ENCODE measurements at places on chromosomes 7 and 10. TPM values are rescaled to one million over a fixed set of nuclear protein-coding genes. Genes with fewer than 3 reads are reported as not detected.

DNA sequence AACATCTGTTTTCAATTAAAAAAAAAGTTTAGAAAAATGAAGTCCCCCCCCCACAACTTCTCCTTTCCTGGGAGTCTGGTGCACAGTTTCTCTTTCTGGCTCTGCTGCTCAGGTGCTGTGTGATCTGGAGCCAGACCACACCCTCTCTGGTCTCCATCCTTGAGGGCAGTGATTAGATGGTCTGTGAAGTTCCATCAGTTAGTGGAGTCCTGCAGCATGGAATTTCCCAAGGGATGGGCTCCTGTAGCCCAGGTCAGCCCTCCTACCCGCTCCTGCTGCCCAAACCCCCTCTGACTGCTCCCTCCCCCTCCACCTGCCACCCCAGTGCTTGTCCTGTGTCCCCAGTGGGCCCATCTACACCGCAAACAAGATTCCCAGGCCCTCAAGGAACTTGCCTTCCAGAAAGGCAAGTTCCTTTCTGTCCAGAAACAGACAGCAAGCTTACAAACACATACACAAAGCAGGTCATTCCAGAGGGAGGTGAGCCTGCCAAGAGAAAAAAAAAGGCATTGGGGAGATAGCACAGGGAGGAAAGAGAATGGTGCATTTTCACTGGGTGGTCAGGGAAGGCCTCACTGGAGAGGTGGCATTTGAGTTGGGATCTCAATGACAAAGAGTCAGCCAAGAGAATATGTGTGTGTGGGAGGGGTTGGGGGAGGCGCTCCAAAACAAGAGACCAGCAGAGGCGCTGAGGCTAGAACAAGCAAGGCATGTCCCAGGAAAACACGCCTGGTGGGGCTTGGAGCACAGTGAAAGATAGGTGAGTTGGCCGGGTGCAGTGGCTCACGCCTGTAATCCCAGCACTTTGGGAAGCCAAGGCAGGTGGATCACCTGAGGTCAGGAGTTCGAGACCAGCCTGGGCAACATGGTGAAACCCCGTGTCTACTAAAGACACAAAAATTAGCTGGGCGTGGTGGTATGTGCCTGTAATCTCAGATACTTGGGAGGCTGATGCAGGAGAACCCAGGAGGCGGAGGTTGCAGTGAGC, 49.5 kb upstream of the SLC29A3 start:
- no peak for DNase-seq

DNA sequence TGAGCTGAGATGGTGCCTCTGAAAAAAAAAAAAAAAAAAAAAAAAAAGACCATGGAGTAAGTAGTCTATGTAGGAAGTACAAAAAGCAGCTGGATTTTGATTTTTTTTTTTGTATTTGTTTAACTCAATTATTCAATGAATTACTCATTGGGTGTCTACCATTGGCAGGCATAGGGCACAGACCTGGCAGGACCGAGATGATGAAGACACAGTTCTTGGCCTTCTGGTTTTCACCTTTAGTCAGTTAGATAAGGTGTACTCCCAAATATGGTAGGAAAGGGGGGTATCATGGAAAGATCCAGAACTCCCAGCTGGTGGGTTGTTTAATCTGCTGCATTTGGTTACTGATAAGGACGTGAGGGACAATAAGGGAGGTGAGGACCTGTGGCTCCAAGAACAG, 97.1 kb upstream of the NMT2 start:
- DNase-seq, result no peak

DNA sequence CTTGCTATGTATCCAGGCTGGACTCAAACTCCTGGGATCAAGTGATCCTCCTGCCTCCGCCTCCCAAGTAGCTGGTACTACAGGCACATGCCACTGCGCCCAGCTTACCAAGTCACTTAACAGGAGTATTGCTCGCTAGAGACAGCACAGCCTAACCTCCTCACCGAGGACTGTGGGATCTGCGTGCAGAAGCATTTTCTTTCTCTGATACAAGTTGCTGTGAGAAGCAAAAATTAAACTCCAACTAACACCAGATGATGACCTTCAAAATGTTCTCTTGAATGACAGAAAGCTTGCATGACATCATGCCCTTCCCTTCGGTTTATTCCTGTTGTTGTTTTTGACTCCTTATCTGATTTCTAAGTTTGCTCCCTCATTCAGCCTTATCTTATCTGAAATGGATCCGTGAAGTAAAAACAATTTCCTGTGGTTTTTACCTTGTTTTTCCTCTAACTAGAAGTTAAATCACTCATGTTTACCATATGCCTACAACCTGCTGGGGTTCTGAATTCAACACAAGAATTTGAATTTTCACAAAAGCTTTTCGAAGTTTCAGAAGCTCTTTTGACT, 94.4 kb upstream of the KIF5B start:
- DNase-seq, result no peak

DNA sequence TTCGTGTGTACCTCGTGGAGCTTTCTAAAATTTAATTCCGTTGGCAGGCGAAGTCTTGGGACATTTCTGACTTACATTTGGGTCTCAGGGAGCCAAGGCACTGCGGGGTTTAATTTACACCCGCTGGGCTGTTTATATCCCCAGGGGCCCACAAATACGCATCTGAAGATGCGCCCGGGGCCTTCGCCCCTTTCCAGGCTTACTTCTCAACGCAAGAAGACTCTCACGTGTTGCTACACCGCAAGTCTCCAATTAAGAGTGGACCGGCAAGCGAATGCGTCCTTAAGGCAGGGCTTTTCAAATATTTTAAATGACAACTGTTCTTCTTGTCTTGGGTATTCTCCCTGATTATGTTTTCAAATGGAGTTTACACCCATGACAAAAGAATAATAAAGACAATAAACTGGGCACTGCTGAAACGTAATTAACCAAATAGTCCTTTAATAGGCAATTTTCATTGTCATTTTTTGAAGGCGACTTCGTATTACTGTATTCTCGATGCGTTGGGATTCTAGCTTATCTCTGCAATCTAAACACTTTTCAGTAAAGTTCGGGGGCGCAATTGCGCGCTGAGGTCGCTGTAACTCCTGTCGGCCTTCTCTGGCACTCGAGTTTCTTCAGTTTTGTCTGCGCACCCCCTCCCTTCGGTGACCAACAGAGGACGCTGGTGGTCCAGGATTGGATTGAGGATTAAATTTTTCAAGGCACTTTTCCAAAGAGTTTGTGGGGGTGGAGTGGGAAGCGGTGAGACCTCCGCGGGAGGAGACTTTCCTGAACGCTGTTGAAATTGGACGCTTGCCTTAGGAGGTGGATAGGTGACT, 837 bp upstream of the IGFBP3 start:
- DNase-seq, result peak; percentile 45

DNA sequence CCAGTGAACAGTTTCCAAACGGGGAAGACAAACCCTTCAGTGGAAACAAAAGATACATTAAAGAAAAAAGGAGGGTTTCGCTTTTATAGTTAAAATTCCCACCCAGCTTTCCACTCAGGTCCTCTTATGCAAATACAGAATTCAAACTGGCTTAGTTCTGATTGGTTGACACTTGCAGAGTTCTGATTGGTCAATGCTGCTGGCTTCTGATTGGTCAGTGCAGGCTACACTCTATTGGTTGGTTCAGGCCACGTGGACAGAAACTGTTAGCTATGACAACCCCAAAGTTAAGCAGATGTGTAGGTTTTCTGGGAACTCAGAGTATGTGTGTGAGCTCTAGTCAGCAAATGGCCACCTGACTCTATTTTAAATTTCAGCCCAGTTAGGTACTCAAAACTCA, 80.0 kb downstream of the FBXL13 start:
- DNase-seq, result no peak

DNA sequence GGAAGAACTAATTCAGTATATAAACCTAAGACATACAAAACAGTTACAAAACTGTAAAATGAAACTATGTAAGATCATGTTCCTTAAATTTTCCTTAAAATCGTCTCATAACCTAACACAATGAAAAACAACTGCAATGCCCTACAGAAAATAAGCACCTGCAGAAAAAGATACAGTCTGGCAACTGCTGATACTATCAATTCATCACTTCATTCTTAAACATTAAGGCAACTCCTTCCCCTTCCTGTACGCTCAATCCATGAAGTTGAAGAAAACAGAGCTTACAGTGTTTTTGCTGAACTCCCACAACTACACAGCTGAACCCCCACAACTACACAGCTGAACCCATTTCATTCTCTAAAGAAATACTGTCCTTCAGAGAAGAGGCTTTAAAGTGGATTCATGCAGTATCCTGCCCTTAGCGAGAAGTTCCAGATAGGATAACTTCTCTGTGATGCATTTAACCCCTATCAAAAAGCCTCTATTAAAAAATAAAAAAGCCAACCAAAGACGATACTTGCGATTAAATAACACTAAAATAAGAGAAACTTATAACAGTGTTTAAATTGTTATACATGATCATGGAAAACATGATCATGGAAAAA, 50.0 kb downstream of the JMJD1C start:
- DNase-seq, result no peak

- no peak for DNase-seq
Measured at GRCh38 chr7:9523579-9523978, 1090.2 kb downstream of the NXPH1 start.

DNA sequence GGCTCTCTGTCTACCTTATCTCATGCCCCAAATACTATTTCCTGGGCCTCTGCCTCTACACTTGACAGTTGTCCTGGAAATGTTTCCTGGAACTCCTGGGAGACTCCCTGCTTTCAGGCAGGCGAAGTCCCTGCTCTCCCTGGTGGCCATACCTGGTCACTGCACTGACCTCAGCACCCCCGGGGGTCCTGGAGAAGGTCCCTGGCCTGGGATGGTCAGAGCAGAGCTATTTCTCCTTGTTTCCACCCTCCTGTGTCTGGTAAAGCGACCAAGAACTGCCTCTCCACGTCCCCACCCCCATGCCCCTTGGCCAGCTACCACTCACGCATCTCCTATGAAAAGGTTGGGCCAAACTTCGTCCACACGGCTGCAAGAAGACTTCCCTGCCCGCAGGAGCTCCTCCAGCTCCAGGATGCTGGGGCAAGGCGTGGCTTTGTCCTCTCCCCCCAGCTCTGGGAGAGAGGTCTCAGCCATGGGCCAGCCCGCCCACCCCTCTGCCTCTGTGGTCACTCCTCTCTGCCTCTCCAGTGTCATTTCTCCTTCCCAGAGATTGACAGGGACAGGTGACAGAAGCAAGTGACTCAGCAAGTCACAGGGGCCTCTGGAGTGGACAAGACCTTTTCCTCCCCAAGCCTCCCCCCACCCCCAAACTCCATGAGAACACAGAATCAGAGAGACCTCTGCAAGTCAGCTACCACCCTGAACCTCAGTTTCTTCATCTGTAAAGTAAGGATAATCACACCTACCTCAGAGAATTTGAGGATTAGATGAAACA, 2.6 kb upstream of the SAMD8 start:
- DNase-seq, result no peak

GRCh38 chr10:31142026-31142425, 110.4 kb upstream of the ZNF438 start:
- DNase-seq, result no peak

DNA sequence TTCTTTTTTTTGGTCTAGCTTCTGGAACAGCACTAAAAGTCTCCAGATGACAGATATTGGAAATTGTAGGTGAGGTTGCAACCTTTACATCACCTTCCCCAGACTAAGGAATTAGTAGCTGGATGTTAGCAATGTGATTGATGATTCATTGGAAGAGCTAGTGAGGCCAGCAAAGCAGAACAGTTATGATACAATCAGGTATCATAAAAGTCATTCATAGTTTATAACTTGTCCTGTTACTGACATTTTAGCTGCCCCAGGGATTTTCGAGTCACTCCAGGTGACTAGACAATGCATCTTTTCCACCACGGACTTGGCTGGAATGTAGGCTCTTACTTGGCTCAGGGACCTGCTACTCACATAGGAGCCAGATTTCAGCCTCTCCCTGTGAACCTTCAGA, 15.9 kb upstream of the TCF7L2 start:
- no peak for DNase-seq

- no peak for DNase-seq
Measured at GRCh38 chr7:80748363-80749042, 110.1 kb downstream of the CD36 start.

- no peak for DNase-seq
Measured at GRCh38 chr10:6384031-6384430, 181.3 kb downstream of the PFKFB3 start.

DNA sequence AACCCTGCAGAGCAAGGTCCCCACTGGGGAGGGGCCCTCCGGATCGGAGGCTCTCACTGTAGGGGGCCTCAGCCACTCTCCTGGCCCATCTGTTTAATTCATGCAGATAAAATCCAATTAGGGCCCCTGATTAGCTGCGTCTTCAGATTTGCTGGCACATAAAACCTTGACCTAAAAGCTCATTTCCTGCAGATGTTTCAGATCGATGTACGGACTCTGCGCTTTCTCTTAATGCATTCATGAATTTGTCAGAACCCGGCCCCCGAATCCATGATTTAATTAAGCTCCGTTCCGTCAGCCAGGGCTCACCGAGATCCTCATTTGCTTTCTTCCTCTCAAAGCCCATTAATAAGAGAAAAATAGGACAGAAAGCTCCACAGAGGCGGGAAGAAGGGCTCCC, 40.0 kb upstream of the FOXL3 start:
- no peak for DNase-seq

- no peak for DNase-seq
Measured at GRCh38 chr7:158123214-158123613, 464.4 kb downstream of the PTPRN2 start.

SERPINE1 gene
- 160 TPM for total RNA-seq

EVX1 gene
- total RNA-seq, result not detected

OPN1SW gene
- not detected for total RNA-seq

MKI67 gene
- 44.9 TPM for total RNA-seq

HMX2 gene
- not detected for total RNA-seq

AFAP1L2 gene
- 14.2 TPM for total RNA-seq

HDAC9 gene
- 25.7 TPM for total RNA-seq

PAOX gene
- 3.6 TPM for total RNA-seq

PKD1L1 gene
- total RNA-seq, result under 0.01 TPM

OPALIN gene
- total RNA-seq, result not detected

Data from epithelial cell of proximal tubule (primary cell).